ENCODE measurements at places on chromosomes 13 and 19. TPM values are rescaled to one million over a fixed set of nuclear protein-coding genes. Genes with fewer than 3 reads are reported as not detected.

The IGFL1 gene
- total RNA-seq = not detected

The DKKL1 gene
- total RNA-seq = 0.08 TPM

The CERS1 gene
- not detected for total RNA-seq

The WDR88 gene
- not detected for total RNA-seq

The ZNF628 gene
- 3.9 TPM for total RNA-seq

The CEACAM8 gene
- total RNA-seq = not detected

The NLRP11 gene
- 2.4 TPM for total RNA-seq

The ZNF419 gene
- 12.4 TPM for total RNA-seq

The SCN1B gene
- total RNA-seq = 9.3 TPM

The PDX1 gene
- total RNA-seq = not detected

The DGKH gene
- 3.3 TPM for total RNA-seq

The FAM98C gene
- total RNA-seq = 19.7 TPM

GRCh38 chr13:51202477-51203046 lies 19.6 kb upstream of the FAM124A start:
- DNase-seq = no peak

DNA sequence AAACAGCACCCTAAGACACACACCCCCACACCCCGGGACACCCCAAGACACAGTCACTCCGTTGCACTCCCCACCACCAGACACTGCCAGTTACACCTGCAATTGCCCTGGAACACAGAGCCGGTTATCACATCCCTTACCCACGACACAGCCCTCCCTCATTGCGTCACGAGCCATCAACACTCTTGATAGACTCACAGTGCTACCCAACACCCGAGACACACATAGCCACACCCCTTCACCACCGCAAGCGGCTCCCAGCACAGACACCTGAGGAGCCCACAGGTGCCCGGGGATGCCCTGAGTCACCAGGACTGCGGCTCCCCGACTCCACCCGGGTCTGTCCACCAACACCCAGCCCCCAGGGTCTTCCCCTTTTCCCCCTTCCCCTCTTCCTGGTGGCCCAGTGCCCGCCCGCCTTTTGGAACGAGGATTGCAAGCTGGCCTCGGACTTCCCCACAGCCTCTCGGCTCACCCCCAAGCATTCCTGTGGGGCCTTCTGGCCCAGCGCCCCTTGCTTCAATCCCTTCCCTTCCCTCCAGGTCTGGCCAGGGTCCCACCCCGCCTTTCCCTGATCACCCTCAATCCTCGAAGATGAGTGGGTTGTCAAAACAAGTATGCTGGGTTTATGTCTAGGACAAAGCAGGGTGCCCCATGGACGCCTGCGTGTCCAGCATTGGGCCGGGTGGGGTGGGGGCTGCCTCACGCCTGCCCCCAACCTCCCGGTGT lies 1.7 kb upstream of the PTGER1 start:
- peak; percentile 67 for DNase-seq

GRCh38 chr13:33642374-33643065 lies 175.4 kb upstream of the RFC3 start:
- peak; percentile 14 for DNase-seq

DNA sequence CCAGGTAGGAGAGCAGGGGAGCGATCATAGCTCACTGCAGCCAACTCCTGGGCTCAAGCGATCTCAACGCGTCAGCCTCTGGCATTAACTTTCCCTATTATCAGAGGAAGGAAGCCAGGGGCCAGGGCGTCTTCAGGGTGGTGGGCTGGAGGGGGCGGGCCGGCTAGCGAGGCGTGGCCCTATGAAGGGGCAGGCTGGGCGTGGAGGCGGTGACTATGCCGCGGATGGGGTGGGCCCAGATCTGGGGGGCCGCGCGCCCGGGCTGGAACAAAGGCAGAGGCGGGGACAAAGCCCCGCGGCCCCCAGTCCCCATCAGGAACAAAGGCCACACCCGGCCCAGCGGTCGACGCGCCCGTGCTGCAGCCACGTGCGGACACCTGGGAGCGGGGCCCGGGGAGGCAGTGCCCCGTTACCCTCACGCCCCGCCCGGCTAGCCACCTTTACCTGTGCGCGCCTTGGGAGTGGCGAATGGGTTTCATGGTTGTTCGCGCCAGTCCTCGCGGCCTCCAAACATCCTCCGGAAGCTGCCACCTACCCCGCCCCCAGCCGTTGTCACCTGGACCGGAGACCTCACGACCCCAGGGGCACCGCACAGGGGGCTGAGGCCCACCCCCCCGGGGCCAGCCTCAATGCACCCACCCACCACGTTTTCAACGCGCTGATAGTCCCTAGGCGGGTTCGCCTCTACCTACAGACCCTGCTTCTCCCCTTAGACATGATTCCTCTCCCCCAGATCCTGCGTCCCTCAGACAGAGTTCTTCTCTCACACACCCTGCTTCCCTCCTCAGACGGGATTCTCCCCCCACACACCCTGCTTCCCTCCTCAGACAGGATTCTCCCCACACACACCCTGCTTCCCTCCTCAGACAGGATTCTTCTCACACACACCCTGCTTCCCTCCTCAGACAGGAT lies 5.4 kb upstream of the TRIM28 start:
- no peak for DNase-seq

- DNase-seq = peak; percentile 93
These were observed at the start of gene ZNF528 for GRCh38 chr19:52397310-52398080. ZNF528 (plus strand) TSS chr19:52397849; CDS start chr19:52402014, 4,165 bp downstream.

DNA sequence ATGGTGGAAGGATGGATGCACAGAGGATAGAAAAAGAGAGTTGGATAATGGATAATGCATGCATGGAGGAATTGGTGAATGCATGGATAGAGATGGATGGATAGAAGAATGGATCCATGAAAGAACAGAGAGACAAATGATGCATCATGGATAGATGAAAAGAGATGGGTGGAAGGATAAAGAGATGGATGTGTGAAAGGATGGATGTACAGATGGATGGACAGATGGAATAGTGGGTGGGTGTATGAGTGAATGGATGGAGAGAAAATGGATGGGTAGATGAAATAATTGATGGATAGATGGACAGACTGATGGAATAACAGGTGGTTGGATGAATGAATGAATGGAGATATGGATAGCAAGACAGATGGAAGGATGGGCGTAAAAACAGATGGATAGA lies 25.7 kb downstream of the OLFM2 start:
- DNase-seq = no peak

DNA sequence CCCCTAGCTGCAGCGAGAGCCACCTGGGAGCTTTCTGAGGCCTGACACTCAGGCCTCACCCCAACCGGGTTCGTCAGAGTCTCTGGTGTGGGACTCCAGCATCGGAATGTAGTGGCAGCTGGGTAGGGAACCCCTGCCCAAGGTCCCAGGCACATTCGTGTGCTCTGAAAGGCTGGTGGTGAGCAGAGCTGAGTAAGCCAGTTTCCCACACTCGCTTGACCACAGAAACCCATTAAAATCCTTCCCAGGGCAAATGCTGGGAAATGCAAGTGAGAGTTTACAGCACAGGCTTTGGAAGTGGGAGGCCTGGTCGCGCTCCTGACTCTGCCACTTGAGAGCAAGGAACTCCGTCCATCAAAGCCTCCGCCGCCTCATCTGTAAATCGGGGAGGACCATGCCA lies 4.2 kb downstream of the TRAPPC6A start:
- peak; percentile 81 for DNase-seq

DNA sequence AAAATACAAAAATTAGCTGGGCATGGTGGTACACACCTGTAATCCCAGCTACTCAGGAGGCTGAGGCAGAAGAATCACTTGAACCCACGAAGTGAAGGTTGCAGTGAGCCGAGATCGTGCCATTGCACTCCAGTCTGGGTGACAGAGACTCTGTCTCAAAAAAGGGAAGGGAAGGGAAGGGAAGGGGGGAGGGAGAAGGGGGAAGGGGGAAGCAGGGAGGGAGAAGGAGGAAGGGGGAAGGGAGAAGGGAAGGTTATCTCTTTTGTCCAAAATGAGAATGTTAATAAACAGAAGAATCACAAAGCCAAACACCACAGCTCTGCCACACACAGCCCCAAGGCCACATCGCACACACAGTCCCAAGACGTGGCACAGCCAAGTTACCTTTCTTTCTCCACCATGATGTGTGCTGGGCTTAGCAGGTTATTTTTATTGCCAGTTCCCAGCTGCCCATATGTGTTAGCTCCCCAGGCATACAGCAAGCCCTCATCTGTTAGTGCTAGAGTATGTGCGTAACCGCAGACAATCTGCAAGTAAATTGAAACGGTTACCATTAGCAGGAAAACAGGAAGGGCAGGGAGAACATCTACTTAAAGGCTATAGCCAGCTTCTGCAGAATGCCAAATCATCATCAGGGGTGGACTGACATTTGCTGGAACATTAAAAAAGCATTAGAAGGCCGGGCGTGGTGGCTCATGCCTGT lies 34.3 kb downstream of the RCBTB1 start:
- DNase-seq = no peak

DNA sequence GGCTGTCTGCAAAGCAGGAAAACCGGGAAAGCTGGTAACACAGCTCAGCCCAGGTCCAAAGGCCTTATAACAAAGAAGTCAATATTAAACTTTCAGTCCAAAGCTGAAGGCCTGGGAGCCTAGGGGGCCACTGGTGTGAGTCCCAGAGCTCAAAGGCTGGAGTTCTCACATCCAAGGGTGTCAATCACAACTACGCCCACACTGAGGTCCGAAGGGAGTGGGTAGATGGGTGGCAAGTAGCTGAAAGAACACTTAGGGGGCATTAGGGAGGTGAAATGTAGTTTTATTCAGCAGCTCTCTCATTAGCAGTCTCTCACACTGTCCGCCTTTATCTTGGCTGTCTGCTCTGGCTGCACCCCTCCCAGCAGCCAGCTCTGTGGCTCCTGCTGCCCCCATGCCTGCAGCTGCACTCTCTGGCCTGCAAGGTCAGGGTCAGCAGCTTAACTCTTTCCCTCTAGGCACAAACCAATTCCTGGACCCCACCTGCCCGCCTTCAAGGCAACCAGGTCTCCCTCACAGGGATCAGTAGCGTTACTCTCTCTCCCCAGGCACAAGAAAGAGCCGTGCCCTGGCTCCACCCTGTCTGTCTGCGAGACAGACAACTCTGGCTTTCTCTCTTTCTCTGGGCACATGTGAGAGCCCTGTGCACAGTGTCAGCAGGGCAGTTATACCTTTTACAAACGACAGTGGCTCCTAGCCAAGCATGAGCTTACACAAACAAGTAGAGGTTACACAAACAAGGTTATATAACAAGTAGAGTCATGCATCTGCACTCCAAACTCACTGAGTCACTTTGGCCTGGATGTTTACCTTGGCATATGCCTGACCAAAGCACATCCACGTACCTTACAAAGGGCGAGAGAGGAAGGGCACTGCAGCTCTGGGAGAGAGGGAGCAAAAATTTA lies 249.4 kb upstream of the PCDH20 start:
- peak; percentile 6 for DNase-seq

GRCh38 chr13:86409466-86410241 lies 610.4 kb upstream of the SLITRK6 start:
- DNase-seq = no peak

DNA sequence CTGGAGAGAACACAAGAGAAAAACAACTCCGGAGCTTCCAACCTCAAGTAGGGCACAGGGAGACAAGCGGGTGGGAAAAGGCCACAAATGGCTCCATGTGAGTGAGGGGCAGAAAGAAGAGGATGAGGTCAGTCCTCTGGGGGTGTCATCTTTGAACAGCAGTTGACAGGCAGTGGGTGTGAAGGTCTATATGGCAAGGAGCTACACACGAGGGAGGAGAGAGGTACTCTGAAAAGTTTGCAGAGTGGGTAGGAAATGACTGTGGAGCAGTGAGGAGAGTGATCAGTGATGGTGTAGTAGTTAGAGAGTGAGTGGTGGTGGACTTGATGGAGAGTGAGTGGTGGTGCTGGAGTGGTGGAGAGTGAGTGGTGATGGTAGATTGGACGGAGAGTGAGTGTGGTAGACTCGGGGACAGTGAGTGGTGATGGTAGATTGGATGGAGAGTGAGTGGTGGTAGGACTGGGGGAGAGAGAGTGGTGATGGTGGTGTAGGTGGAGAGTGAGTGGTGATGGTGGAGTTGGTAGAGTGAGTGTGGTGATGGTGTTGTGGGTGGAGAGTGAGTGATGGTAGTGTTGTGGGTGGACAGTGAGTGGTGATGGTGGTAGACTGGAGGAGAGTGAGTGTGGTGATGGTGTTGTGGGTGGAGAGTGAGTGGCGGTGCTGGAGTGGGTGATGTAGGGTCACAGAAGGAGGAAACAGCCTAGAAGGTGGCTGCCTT lies 4.0 kb downstream of the TFDP1 start:
- no peak for DNase-seq

DNA sequence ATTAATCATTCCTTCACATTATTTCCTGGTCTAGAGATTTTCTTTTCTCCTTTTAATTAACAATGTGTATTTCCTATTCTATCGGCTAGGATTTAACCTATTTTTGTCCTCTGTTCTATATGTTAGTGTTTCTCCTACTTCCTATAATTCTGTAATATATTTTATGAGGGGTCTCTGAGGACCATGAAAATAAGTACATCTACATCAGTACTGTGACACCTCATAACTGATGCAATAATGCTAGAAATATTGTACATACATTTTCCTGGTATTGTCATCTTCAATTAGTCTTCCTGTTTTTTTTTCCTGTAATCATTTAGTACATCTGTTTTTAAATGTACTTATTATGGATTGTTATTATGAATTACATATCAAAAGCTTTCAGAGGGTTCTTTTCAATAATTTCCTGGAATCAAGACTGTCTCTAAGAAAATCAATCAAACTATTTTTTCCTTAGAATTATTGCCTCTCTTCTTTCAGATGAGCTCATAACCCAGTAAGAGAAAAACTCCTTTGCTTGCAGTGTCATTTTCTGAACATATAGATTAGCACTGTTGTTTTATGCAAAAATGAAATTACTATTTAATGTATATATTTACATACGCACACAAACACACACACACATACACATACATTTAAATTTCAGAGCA lies 1004.3 kb downstream of the SLITRK5 start:
- DNase-seq = no peak

DNA sequence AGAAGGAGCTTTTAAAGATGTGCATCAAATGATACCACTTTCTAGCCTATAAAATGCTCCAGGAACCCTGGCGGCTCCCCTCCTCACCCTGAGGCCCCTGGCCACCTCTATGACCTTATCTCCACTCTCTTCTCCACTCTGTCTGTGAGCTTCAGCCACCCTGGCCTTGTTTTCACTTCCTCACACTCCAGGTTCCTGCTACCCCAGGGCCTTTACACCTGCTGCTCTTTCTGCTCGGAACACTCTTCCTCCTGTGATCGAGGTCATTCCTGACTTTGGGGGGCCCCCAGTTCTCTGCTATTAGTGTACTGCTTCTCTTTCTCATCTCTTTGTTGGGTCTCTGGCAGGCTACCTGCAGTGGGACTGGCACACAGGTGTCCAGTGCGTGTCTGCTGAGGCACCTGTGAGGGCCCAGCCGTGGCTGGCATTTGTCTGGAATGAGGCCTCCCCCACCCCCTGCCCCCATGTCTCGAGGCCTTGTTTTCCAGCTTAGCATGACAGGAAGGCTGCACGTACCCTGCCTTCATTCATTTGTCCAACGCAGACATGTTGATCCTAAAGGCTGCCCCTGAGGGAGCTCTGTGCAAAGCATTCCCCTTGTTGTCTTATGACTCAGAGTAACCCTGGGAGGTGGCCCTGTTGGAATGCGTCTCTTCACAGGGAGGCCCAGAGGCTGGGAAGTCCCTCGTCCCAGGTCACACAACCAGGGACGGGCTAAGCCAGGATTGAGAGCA lies 2.3 kb downstream of the DDA1 start:
- DNase-seq = no peak

Data from H4 (cell line).